Stimulated activated CD4-positive, alpha-beta T cell treated with anti-CD3 and anti-CD28 coated beads, Interleukin-2, amount 100 ng/mL, for 4 hours (primary cell): ENCODE measurements at places on chromosomes 7 and 10.

- no peak for DNase-seq
These were observed 2.0 kb downstream of the DBF4 start for GRCh38 chr7:87878208-87878735.

GRCh38 chr7:1561036-1561940 is 5.3 kb upstream of the TMEM184A start:
- DNase-seq: no peak

GRCh38 chr10:119872860-119873681 is 428 bp upstream of the MCMBP start:
- peak; percentile 84 for DNase-seq

DNA sequence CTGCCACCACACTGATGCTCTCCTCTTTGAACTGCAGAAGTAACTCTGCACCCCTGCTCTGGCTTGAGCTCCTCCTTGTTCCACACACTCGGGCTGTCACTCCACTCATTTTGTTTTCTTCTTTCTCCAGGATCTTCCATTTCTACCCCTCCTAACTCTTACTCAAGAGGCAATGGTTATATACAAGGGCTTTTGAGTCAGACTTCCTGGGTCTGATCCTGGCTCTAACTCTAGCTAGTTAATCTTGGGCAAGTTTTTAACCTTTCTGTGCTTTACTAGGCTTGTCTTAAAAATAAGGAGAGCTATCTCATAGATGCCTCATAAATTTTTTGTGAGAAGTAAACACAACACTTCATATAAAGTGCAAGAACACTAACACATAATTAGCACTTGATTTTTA is 45.3 kb upstream of the GNAI1 start:
- DNase-seq: no peak

- DNase-seq: no peak
These were observed 6.1 kb downstream of the GIMAP1 start for GRCh38 chr7:150722431-150722931.

DNA sequence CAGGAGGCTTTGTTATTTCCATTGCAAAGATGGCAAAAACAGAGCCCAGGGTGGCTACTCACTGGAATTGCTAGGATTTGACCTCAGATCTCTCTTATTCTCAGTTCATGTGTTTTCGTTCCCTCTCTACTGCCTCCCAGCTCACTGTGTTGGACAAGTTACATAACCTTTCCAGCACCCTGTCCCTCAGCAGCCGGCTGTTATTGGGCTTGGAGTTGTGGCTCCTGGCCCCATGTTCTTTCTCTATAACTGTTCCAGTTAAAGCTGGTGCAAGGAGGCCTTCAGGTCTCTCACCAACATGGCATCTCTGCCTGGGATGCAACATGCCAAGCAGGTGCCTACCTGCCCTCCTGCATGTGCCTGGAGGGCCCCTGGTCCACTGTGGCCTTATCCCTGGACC is 56.8 kb downstream of the LRRC18 start:
- no peak for DNase-seq

GRCh38 chr7:3861941-3862340 is 560.9 kb downstream of the SDK1 start:
- no peak for DNase-seq

- DNase-seq: no peak
These were observed 203.5 kb downstream of the HIBADH start for GRCh38 chr7:27459021-27459730.

DNA sequence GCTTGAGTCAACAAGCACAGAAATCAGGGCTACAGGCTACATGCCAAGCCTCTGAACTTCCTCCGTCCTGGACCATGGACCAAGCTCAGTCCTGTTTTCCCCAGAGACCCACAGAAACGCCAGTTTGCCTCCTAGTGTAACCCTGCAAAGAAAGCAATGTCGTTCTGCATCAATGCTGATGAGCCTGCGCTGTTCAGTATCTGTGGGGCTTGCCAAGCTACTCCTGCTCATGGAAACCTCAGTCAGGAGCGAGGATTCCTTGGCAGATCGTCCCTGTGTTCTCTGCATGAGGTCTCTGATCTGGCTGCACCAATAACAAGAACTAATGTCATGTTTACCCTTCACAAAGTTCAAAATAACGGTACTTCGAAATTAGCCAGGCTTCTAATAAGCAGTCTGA is 495.5 kb upstream of the C7orf33 start:
- DNase-seq: no peak

DNA sequence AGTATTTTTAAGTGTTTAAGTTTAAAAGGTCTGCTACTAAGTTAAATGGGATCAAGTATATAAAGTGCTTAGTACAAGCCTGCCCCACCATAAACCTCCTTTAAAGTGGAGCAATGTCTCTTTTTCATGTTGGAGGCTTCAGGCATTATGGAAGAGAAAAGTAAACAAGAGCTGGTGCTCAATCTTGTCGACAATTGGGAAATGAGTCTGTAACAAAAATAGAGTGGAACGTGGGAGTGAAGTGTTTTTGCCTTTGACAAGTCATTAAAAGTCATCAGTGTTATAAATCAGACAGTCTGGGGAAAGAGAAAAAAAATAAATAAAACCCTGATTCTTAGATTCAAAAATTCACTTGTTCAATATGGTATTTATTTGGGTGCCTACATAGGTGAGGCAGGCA is 44.7 kb downstream of the DNAJC12 start:
- DNase-seq: no peak

DNA sequence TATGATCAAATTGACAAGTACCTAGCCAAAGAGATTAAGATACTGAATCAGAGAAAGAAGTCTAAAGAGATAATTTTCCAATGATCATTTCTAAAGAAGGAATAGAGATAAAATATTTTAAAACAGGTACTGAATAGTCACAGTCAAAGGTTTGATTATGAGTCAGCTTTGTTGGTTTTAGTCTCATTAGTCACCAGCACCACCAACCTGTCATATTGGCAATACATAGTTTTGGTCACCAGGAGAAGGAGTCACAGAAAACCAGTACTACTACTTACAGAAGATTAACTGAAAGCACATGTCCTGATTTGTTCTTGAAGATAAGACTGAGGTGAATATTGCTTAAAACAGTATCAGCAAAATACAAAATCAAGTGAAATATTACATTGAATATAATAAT is 34.6 kb downstream of the ZEB1 start:
- peak; percentile 24 for DNase-seq
